ENCODE measurements at places on chromosomes 2 and 18.

- DNase-seq = no peak
These were observed 15.8 kb downstream of the ATF2 start for GRCh38 chr2:175152242-175152641.

DNA sequence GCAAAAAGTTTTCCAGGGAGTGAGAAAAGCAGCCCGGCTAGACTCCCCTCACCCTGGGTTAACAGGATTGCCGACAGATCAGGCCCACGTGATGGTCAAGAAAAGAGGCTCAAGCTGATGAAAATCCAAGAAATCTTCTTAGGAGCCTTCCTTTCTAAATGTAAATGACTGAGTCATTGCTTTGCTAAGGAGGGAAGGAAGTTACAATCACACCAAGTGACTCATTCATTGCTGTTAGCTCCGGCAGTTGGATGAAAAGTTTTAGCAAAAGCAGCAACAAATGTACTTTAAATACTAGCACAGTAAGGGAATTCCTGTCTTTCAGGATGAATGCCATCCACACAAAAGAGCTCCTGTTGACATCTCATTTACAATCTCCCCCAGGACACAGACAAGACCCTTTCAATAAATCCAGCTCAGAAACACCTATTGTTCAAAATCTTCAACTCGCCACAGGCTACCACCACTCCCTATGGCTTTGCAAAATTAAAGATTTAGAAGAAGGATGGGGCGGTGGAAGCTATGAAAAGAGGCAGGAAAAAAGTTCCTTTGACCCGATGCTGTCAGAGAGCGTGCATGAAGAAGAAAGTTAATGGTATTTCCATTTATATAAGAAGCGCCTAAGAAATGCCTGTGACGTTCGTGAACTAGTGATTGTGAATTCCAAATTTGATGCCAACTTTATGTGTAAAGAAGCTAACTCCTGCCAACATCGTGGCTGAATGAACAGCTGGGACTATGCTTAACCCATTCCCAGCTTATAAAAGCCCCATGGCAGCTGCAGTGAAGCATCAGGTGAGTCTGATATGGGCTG is 153.7 kb downstream of the TGIF1 start:
- peak; percentile 25 for DNase-seq

- DNase-seq = no peak
These were observed 601.7 kb upstream of the VRK2 start for GRCh38 chr2:57444752-57445430.

GRCh38 chr2:28052691-28053090 is 162.2 kb downstream of the BABAM2 start:
- DNase-seq = no peak

- no peak for DNase-seq
These were observed 82.5 kb downstream of the LIMS1 start for GRCh38 chr2:108616751-108617161.

DNA sequence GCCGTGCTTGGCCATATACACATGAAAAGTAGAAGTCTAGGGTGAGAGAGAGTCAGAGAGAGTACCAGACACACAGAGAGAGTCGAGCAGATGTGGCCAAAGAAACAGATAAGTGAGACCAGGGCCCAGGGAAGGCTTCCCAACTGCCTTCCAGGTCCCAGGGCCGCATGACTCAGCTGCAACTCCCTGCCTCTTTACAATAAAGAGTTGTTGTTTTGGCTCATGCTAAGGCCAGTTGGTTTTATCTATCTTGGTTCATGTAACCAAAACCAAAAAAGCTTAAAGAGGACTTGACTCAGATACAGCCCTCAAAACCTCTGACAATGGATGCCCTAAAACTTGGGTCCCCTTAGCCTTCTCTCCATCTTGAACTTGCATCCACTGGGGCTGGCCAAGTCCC is 36.9 kb downstream of the REEP1 start:
- DNase-seq = no peak

- DNase-seq = no peak
These were observed 81.6 kb downstream of the FBXO15 start for GRCh38 chr18:74066018-74066417.

GRCh38 chr2:237885111-237885930 is 25.9 kb downstream of the RAMP1 start:
- DNase-seq = no peak

GRCh38 chr2:36394804-36395203 is 39.2 kb downstream of the CRIM1 start:
- no peak for DNase-seq

All from immature natural killer cell (primary cell).